Fibroblast of skin of left biceps (primary cell): ENCODE measurements at places on chromosomes 4 and X.

DNA sequence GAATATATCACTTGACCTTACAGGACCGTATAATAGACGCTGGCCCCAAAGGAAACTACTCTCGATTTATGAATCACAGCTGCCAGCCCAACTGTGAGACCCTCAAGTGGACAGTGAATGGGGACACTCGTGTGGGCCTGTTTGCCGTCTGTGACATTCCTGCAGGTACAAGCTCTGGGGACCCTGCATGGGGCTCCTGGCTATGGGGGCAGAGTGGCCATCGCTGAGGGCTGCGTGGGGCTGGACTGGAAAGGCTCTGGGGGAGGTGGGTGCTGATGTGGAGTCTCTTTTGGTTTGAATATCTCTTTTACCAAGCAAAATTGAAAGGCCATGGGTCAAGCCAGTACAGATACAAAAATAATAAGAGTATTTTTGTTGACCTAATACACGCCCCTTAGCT, 33.9 kb downstream of the NELFA start:
- DNase-seq: no peak

DNA sequence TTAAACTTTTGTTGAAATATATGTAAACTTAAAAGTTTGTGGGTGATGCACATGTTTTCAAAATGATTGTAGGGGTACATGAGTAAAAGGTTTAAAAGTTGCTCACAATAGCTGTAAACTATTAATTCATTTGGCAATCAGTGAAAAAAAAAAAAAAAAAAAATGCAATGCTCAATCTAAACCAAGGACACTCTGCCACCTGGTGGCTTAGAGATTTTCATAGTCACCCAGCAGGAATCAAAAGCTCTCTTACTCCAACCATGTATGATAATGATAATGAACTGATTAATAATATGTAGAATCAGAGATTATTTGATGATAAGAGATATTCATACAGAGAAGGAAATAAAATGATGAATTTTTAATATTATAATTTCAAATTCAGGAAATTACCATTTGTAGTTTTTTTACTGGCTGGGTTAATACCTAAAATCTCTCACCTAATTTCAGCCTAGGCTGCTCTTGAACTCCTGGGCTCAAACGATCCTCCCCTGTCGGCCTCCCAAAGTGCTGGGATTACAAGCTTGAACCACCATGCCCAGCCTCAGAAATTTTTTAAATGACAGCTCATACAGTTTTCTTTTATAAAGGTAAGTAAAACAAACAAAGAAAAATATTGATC, 46.9 kb upstream of the SLC25A4 start:
- no peak for DNase-seq

DNA sequence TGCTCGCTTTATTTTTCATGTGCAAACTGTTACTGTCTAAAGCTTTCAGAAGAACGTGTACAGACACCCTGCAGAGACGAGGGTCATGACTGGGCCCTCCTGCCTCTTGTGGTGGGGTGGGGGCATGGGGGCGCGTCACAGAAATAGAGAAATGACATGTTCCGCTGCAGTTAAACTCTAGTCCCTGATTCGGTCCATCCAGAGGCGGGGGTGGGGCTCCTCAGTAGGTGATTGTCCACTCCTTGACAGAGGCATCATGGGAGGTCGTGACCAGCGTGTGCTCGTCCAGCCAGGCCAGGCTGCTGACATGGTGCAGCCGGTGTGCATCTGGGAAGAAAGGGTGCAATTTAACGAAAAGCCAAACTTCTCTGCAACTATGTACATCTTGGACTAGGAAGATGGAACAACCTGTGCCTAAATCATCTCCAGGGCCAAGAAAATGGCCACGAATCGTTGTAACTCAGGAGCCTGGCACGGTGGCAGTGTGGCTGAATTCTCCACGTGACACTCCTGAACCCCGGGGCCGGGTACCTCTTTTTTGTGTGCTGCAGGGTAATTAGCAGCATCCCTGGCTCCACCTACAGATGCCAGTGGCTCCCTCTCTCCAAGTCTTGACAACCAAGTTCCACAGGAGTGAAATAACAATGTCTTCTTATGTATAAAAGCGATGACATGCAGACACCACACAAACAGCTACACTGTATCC, 41.3 kb downstream of the WDR1 start:
- no peak for DNase-seq

DNA sequence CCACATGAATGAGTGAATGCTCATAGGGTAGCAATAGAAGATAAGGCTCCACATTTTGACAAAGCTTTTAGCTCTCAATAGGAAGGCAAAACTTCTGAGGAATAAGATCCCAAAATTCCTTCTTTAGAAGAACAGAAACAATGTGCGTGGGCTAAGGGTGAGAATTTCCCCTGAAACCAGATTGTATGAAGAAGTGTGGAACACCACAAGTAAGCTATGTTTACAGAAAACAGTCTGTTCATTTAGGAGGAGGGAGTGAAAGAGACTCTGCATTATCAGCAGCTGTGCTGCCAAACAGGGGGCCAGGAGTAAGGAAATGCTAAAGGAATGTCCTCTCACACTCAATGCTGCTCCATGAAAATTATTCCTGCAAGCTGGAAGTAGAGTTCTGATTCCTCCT, 851.6 kb downstream of the CENPC start:
- DNase-seq: no peak

- no peak for DNase-seq
These were observed 500.2 kb downstream of the INPP4B start for GRCh38 chr4:142345924-142346323.

GRCh38 chr4:142379277-142380051, 466.6 kb downstream of the INPP4B start:
- DNase-seq: peak; percentile 87

DNA sequence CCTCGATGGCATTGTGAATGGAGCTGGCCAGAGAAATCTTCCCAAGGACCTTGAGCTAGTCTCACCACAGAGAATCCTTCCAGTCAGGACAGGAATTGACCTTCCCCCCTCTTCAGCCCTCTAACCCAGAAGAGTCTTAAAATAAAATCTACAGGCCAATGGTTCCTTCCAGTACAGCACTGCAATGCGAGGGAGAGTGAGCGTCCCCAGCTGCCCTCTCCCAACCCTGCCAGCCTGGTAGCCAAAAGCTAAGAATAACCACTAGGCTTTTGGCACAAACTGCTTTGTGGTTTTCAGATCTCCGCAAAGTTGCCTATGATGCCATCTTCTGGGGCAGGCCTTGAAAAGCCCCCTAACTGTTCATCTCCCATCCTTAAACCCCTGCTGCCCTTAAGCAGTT, 175.1 kb downstream of the AR start:
- DNase-seq: no peak

GRCh38 chrX:100931218-100931924, 2.7 kb upstream of the XKRX start:
- DNase-seq: no peak

DNA sequence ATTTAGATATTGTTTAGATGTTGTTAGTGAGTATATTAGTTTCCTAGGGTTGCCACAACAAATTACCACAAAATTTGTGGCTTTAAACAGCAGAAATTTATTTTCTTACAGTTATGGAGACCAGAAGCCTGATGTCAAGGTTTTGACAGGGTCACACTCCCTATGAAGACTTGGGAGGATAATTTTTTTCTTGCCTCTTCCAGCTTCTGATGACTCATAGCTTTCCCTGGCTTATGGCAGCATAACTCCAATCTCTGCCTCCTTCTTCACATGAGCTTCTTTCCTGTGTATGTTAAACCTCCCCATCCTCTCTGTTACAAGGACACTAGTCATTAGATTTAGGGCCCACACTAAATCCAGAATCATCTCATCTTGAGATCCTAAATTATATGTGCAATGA, 20.9 kb upstream of the RAB40A start:
- DNase-seq: no peak

DNA sequence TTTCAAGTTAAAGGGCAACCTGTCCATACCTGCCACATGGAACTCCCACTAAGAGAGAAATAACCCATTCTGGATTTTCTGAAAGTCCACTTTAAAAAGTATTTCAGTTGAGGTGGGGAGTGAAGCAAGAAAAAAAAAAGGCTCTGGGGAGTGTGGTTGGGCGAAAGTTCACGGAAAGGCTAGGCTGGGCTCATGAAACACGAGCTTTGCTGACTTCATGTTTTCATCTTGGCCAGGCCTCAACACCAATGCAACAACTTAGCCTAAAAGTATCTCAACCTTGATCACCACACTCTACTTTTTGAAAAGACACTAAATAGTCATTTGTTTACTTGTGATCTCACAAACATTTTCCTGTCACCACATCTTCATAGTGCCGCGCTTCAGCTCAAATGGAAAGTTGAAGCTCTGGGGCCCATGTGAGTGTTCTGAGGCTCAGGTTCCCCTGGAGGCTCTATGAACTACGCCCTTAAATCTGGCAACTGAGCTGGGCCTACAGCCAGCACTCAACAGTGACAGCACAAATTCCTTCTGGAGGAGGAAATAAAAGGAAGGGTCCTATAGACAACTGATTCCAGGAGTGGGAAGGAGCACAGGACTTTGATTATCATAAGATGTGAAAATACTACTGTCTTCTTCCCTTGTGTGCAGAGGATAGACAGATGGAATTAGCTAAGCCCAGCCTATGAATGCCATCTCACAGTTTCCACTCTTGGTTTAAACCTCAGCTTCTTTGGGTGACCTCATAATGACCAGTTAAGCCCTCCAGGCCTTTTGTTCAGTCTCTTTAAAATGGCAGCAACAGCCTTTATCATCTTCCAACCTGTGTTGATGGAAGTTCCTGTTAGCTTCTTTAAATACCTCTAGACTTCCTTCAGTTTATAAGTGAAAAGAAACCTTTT, 5.1 kb downstream of the CD40LG start:
- no peak for DNase-seq

DNA sequence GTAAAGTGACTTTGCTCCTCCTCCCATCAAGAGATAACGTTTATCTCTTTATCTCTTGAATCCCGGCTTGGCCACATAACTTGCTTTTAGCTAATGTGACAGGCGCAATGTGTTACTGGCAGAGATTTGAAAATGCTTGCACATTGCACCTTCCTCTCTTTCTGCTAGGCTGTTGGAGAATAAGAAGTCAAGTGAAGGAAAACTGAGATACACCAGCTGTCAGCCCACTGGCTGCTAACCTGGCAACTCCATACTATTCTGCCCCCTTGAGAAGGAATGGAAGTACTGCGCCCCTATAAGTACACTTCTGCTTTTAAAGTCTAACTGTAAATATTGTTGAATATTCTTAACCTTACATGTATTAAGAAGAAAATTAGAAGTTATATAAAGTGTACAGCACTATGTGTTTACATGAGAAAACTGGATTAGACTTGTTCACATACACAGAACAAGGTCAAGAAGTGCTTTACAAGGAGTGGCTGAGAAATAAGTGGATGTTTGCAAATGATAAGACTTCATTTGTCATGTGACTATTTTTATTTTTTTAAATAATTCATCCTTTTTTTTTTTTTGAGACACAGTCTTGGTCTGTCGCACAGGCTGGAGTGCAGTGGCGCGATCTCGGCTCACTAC, 424.5 kb upstream of the CTSO start:
- DNase-seq: no peak

DNA sequence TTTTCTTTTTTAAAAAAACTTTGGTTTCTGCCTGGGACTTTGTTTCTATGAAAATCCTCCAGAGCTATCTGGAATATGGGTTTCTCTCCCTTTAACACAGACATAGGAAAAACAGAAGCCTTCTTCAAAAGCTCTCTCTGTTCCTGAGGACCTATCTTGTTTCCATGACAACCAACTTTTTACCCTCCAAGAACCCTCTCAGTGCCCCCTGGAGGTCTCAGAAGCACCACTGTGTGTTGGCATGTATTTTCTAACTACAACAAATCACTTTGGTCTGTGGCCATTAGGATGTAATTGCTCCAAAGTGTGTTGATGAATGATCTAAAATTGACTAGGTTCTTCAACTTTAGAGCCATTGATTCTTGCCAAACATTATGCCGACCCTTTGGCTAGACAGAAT, 1331.6 kb downstream of the ADGRL3 start:
- DNase-seq: no peak

DNA sequence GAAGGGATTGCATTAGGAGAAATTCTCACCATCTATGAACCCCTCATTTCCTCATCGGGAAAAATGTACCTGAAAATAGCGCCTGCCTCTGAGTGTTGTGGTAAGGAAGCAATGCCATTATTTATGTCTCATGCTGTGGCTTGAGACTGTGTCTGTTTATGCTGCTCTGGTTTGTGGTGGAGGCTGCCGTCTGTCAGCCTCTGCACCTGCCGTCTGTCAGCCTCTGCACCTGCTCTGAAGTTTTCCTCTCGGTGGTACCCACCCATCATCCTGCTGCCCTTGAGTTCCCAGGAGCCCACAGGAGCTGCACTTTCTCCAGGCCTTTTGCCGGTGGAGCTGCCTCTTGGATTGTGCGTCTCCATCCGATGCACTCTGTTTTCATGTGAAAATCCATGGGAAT, 68.5 kb upstream of the PPP2R3B start:
- DNase-seq: no peak

- peak; percentile 8 for DNase-seq
These were observed 791.0 kb upstream of the DIAPH2 start for GRCh38 chrX:95893636-95894035.
